ENCODE measurements at places on chromosomes 2 and 18. TPM values are rescaled to one million over a fixed set of nuclear protein-coding genes. Genes with fewer than 3 reads are reported as not detected.

DNA sequence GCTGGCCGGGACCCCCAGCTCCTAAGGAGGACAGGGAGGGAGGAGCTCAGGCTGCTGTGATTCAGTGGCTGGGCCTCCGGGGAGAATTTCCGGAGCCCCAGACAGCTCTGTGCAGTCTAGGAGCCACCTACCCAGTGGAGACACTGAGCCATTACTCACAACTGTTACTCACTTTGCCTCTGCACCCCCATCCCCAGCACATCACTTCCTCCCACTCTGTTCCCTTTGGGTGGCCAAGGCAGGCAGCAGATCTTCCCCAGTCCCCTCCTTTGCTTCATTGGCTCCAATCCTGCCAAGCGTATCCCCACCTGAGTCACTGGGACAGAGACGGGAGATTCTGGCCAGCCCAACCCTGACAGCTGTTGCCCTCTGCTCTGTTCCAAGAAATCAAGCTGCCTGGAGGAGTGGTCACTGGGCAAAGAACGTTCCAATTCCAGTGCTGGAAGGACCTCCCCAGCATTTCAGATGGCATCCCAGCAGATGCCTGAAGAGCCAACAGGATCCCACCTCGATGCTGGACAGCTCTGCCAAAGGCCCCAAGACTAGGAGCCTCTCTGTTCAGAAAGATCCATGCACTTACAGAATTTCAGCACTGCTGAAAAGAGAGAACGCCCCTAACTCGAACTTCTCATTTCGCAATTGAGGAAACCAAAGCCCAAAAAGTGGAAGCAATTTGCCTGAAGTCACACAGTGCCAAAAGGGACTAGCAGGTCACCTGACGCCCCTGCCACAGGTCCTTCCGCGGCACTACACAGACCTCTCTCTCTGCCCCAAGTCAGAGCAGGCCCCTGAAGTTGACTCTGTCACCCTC lies 68.3 kb downstream of the TNS1 start:
- DNase-seq = no peak

GRCh38 chr18:76482971-76483691 lies 11.9 kb downstream of the ZNF516 start:
- no peak for DNase-seq

DNA sequence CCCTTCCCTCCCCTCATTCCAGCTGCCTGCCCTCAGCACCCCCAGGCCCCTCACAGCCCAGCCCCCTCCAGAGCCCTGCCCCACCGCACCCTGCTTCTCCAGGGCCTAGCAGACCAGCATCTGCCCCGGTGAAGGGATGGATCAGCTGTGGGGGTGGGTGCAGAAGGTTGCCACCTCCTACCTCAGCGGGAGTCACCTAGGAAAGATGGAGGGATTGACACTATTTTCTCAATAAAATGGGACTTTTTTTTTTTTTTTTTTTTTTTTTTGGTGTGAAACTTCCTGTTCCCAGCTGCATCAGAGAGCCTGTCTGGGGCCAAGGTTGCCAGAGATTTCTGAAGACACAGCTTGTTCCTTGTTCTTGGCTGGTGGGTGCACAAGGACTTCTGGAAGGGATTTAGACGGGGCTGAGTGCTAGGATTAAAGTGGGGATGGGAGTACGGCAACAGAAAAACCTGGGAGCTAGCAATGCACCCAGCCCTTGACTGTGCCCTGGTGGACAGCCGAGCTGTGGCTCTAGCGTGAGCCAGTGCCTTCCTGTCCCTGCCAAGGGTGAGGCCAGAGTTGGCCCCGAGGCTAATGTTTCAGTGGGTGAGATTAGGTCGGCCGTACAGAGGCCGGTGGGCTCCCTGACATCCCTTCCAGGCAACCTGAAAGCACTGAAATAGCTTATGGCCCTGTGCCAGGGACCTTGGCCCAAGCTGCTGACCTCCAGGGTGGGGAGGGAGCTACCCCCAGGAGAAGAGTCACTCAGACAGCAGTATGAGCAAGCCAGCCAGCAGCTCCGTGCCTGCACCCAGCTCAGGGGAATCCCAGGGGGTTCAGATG lies 4.6 kb downstream of the B3GNT7 start:
- DNase-seq = no peak

Gene COL4A3
- total RNA-seq = not detected

DNA sequence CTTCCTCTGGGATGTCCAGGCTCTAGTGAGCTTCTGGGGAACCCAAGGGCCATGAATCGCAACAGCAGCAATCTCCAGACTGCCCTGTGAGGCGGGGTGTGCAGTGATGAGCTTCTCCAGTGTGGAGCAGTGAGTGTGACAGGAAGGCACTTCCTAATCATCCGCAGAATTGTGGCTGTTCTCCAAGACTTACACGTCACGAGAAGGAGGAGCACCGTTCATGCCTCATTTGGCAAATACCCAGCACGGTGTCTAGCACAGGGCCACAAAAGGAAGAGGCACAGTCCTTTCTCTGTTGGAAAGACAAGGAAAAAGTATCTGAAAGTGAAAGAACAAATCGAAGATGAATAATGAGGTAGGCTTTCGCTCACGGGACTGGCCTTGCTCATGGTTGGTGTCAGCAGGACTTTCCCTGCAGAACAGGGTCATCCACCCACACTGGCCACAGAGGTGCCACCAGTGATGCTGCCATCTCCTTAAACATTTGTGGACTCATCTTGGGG lies 125.1 kb upstream of the HAAO start:
- no peak for DNase-seq

- no peak for DNase-seq
Observed at GRCh38 chr2:240664622-240665021, 18.1 kb downstream of the AQP12B start.

DNA sequence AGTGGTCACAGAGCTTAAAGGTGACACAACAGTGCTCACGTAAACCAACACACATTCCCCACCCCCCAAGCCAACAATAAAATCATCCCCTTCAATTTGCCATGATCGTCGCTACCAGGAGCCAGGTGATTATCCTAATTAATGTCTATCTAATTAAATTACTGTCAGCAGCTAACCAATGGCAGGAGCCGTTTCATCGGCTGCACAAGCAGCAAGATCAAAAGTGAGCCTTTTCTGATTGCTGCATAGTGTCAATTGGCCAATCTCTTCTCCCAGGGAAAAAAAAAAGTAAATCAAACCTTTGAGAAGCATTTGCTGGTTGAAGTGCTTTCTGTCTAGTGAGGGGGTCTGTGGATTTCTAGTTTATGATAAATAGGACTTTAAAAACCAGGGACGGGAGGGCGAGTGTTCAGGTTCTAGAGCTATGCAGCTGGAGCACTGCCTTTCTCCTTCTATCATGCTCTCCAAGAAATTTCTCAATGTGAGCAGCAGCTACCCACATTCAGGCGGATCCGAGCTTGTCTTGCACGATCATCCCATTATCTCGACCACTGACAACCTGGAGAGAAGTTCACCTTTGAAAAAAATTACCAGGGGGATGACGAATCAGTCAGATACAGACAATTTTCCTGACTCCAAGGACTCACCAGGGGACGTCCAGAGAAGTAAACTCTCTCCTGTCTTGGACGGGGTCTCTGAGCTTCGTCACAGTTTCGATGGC lies at the start of gene TBR1:
TSS of gene TBR1 (plus strand) at position 311 of the 721 bp plus-strand sequence. CDS start at position 425, 114 bp downstream.
- DNase-seq = no peak

GRCh38 chr2:144479659-144480058 lies 40.3 kb downstream of the ZEB2 start:
- DNase-seq = no peak
